ENCODE measurements at places on chromosomes 6 and 20.
A peak's percentile ranks its signal among the peaks of the same experiment; 100 is the strongest.

GRCh38 chr20:50850721-50851286 is 55.9 kb downstream of the BCAS4 start:
- ATAC-seq = no peak

DNA sequence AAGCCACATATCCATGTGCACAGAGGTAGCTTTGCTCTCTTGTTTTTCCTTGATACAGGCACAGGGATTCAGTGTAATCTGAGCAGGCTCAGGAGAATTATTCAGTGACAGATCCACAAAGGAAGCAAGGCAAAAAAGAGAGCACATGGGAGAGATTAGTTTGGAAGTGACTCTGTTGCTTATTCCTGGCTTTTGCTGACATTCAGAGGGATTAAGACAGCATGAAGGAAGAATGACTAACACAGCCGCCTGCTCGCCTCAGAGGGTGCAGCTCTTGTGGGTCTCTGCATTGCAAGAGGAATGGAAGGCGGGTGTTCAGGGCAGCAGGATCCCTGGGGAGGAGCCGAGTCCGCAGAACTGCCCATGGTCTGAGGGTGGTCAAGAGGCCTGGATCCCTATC is 203.4 kb upstream of the KCNQ5 start:
- ATAC-seq = no peak

DNA sequence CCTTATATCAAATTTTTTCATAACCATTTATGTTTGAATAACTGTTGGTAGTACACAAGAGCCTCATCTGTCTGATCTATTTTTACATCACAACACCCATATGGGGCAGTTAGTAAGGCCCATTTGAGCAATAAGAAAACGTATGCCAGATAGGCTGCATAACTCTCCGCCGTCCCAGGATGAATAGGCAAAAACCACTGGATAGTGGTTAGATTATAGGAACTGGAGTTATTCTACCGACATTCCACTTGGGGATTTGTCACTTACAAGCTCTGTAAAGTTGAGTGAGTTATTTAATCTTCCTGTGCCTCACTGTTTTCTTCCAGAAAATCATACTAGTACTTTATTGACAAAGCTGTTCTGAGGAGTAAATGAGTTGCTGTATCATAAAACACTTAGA is 881.9 kb downstream of the QKI start:
- ATAC-seq = no peak

DNA sequence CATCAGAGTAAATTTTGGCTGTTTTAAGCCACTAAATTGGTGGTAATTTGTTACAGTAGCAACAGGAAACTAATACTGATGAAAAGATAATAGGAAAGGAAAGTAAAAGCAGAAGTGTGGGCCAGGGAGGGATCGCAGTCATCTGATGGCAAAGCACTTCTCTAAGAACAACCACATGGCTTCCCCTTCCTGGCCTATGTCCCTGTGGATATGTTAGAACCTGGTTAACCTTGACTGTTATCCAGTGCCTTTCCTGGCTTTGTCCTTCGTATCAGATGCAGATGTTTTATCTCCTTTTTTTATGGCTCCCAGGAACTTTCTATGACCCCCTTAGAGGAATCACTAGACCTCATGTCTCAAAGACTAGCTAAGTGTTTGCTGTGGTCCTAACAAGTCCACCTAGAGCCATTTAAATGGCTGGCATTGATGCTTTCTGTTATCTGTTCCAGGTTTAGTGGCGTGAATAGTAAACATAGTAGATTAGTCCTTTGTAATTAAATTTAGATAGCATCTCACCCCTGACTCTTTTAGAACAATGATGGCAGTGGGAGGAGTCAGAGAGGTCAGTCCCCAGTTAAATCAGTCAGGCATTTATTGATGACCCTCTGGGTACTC is 79.2 kb upstream of the PHACTR2 start:
- ATAC-seq = no peak

DNA sequence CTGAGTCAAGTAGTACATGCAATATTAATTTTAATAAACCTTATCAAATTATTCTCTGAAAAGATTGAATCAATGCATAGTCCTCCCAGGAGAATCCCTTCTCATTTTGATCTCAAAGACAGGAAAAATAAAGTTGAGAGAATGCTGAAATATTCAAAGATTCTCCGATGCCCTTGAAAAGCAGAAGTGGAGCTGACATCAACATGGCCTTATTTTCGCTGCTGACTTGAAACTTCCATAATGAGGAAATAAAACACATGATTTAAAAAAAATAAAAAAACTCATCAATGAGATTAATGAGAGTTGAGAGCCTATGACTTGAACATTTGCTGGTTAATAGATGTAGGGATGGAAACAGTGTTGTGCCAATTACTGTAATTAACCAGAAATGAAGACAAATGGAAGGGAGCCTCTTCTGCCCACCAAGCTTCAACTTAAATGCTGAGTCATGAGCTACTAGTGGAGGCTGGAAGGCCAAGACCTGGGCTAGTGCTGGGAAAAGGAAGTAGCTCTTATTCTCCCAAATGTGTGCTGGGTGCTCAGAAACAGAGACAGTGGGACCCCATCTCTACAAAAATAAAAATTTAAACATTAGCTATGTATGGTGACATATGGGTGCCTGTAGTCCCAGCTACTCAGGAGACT is 139.9 kb downstream of the BFSP1 start:
- ATAC-seq = no peak

DNA sequence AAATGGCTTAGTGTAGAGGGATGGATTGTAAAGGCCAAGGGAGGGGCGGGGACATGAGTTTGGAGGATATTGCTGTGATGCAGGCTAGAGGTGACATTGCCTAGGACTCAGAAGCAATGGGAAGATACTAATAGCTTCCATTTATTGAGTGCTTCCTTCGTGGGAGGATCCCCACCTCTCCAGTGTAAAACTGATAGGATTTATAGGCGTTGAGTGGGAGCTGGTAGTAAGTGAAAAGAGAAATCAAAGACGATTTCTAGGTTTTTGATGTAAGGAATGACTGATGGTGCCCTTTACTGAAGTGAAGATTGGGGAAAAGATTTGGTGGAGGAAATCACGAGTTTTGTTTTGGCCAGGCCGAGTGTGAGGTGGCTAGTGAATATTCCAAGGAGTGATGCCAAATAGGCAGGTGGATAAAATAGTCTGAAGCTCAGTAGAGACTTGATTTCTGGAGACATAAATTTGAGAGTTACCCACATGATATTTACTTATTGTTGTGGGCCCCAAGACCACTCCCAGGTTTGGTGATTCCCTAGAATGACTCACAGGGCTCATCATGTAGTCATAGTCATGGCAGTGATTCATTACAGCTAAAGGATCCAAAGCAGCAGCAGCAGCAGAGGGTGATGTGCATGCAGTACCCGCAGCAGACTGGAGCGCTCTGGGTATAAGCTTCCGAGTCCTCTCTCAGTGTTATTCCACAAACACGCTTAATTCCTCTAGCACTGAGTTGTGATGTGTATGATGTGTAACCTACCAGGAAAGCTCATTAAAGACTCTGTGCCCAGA is 10.2 kb downstream of the RPRD1B start:
- peak; percentile 97 for ATAC-seq

DNA sequence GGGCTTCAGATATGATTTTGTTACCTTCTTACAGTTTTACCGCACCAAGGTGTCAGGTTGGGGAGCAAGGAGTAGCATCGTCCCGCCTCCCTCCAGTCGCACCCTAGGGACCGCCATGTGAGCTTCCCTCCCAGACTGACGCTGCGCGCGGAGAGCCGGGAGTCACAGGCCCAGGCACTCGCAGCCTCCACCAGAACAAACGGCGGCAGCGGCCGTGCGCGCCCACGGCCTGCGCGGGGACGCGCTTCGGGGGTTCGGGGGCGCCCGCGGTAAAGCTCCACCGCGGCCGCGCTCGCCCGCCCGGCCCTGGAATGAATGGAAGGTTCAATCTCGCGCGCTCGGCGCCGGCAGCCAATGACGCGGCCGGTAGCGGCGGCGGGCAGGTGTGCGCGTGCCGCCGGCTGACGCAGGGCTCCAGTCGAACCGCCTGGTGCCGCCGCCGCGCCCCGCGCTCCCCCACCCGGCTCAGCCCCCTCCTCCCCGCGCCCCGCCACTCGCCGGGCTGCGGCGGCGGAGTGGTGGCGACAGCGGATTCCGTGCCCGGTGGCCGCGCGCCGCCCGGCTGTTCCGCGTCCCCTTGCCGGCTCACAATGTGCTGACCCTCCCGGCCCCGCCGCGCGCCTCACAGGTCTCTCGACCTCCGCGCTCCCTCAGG is 16.5 kb upstream of the LIN28B start:
- ATAC-seq = peak; percentile 56

DNA sequence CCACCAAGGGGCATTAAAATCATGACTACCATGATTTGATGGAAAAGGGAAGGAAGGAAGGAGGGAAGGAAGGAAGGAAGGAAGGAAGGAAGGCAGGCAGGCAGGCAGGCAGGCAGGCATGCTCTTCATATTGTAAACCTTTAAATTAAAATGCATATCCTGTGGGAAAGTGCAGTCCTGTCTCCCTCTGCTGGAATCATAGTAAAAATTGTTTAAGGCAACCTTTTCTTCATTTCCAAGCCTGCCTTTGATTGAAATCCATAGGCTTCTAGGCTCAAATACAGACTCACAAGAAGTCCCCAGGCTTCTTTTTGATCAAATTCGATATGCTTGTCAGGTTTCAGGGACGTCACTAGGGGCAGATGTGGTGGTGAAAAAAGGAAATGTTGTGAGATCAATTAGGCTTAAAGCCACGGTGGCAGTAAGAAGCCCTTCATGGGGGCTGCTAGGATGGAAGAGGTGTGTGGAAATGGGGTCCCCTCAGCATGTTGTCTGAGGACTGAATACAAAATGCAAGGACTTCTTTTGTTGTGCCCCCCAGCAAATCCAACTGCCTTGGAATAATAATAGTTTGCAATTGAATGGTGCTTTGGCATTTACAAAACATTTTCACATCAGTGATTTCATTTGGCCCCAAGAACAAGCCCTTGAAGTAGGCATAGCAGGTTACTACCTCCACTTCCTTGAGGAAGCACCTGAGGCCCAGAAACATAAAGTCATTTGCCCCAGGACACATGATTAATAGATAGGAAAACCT is 25.6 kb upstream of the GABRR1 start:
- peak; percentile 61 for ATAC-seq

- no peak for ATAC-seq
Measured at GRCh38 chr6:46370622-46371021, 120.6 kb downstream of the RCAN2 start.

DNA sequence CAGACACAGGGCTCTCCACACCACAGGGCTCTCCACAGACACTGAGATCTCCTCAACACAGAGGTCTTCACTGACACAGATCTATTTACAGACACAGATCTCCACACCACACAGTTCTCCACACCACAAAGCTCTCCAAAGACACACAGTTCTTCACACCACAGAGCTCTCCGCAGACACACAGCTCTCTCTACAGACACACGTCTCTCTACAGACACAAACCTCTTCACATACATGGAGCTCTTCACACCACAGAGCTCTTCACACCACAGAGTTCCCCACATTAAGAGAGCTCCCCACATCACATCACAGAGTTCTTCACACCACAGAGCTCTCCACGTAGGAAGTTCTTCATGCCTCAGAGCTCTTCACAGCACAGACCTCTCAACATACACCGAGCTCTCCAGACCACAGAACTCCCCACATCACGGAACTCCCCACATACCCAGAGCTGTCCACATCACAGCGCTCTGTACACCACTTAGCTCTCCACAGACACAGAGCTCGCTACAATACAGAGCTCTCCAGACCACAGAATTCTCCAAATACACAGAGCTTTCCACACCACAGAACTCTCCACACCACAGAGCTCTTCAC is 53.9 kb downstream of the ERMARD start:
- ATAC-seq = no peak

- ATAC-seq = no peak
Measured at GRCh38 chr6:72748759-72749158, 126.9 kb downstream of the KCNQ5 start.

Data from motor neuron (in vitro differentiated cells).